Activated T-cell treated with anti-CD3 and anti-CD28 coated beads for 48 hours (primary cell): ENCODE measurements at places on chromosomes 5 and 9.

DNA sequence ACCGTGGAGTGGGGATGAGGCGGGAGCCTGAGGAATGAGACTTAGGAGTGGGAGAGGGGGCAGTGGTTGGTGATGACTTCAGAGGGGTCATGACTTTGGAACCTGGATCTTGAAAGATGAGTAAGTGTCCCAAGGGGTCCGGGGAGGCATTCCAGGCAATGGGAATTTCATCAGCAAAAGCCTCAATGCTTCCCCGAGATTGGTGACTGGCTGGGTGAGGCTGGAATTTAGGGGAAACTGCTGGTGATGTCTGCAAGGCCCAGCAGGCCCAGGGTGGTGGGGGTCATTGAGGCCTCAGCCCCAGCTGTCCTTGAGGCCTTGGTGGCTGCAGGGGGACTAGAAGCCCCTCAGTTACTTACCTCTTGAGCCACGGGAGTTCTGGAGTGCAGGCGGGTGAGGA is 7.5 kb downstream of the NDST1 start:
- DNase-seq, result no peak

DNA sequence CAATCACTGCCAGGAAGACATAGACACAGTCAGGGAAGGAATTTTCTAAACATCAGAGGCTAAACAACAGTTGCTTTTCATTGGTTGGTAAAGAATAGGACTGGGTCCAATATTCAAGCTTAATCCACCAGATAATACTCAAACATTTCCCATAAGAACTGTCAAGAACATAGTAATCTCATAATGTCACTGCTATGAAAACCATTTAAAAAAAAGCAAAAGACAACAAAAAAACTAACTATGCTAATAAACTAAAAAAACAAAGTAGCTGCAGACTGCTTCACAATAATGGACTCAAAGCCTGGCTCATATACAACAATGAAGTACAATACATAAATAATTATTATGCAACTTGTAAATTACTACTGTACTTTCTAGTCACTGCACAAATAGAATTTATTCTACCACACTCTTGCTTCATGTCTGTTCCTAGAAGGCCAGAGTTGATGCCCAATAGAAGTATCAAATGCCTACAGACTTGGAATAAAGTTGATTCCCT is 148.7 kb downstream of the MLLT3 start:
- no peak for DNase-seq

DNA sequence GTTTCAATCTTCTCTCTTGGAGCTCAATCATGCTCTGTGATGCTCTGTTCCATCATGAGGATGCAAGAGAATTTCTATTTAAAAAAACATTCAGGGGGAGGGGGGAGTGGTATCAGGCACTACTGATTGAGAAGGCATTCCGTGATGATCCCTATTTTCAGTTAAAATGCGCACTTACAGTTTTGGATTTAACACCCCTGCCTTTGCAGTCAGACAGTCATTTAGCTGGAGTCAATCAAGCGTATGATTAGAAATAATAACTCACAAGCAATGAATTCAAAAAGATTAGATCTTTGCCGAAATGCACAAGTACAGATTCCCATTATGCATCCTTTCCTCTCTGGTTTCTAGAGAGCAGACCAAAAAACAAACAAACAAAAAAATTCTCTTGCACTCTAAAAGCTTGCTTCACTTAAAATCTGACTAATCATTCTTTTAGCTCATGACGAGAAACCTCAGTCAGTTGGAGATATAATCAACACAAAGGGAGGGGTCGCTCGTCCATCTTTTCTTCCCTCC is 55.4 kb downstream of the EFNA5 start:
- no peak for DNase-seq

DNA sequence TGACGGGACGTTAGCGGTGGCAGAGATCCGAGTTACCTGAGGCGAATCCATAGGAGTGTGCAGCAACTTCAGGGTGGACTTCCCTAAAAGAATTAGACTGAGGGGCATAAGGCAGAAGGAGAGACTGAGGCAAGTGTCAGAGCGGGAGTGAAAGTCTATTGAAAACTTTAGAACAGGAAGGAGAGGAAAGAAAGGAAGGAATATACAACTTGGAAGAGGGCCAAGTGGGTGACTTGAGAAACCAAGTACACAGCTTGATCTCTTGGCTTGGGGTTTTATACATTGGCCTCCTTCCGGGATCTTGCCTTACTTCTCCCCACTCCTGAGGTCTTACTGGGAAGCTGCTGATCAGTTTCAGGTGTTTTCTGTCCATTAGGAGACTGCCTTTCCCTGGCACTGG is 84.9 kb downstream of the SNX18 start:
- DNase-seq, result no peak

DNA sequence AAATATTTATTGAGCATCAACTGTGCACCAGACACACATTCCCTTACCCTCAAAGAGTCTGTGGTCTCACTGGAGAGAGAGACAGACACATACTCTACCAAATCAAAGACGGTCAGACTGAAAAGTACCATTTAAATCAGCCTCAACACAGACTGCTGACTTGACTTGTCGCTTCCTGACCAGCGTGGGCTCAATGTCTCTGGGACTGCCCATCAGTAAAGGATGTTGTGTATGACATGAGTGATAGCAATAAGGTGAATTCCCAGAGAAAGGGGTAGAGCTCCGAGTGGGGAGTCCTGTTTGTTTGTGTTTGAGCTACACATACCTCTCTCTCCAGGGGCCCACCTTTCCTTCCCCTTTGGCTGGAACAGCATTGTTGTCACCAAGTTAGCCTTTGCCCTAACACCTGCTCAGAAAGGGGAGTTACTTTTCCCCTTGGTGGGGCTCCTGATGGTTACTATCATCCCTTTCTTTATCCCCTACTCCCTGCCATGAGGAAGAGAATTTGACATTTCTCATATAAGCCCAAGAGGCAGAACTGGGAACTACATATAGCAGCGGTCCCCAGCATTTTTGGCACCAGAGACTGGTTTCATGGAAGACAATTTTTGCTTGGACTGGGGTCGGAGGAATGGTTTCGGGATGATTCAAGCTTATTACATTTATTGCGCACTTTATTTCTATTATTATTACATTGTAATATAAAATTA is 33.9 kb downstream of the NR4A3 start:
- no peak for DNase-seq

- no peak for DNase-seq
Observed at GRCh38 chr9:77735494-77735893, 87.4 kb upstream of the GNA14 start.

DNA sequence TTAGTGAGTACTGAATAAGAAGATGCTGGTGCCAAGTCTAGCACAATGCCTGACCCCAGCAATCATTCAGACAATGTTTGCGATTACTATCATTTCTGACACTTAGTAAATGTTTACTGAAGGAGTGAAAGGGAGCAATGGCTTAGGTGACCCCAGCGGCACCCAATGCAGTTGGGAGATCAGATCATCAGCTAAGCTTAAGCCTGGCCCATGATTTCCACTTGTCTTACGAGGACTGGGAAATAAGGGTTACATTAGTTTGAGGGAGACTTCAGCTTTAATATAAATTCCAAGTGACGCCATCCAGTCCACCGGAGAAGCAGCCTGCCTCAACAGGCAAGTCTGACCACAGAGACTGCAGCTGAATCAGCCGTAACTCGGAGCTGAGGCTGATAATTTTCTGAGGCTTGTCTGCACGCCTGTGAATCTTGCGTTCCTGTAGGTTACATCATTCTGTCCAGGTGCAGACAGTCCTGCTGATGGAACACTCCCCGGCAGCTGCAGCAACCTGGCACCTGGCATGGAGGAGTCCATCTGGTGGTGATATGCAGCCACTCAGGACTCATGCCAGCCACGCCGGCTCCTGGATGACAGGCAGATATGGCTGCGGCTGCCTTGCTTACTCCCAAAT is 34.9 kb upstream of the FGF1 start:
- DNase-seq, result no peak

- no peak for DNase-seq
Observed at GRCh38 chr5:22900801-22901310, 47.7 kb upstream of the CDH12 start.

DNA sequence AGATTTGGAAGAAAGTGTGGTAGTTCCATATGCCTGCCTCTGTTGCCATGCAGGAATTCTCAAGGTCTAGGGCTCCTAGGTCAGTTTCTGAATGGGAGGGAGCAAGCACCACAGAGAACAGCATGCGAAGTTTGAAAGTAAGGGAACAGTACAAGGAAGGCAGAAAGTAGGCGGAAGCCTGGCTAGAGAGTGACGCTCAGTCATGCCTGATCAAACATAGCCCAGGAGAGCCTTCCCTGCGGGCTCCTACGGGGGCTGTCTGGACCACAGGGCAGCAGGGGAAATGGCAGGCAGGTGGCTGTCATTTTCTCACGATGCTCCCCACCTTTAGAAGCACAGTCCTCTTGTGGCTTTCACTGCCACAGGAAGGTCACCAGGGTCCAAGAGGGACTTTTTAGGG is 12.8 kb upstream of the STC2 start:
- no peak for DNase-seq

- DNase-seq, result no peak
Observed at GRCh38 chr5:103057208-103058130, 62.5 kb downstream of the GIN1 start.

DNA sequence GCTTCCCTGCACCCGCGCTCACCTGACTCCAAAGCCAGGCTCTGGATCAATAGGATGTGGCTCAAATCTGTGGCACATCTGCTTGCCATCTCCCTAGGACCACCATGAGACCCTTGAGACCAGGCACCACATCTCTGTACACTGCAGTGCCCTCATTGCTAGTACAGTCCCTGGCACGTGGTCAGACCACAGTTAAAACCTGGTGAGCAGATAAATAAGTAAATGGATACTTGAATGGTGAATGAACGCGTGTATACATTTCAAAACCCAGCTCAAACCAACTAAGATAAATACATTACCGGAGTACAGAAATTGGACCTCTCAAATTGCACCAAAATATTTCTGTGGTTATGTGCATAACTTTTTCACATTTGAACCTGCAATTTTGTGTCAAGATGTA is 221.2 kb upstream of the IRX4 start:
- DNase-seq, result no peak

- DNase-seq, result peak; percentile 88
Observed at GRCh38 chr5:5421961-5422818, at the start of gene ICE1. TSS of gene ICE1 (plus strand) at chr5:5422677. CDS start at chr5:5422916, 239 bp downstream.

DNA sequence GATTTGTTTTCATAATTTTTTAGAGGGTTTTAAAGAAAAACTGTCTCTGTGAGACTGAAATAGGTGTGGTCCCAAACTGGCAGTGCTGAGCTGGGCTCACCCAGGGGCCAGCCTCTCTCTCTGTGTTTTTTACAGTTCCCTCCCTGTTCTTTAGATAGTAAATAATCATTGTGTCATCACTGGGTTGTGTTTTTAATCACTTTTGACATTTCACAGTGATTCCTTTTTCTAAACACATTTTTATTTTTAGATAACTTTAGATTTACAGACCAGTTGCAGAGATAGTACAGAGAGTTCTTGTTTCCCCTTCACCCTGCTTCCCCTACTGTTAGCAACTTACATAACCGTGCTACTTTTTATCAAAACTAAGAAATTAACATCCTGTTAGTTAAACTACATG is 44.4 kb downstream of the MAP1B start:
- no peak for DNase-seq

- DNase-seq, result no peak
Observed at GRCh38 chr5:125410537-125411070, 664.2 kb upstream of the ZNF608 start.

GRCh38 chr9:76629205-76629990 is 134.8 kb upstream of the PCA3 start:
- no peak for DNase-seq

GRCh38 chr5:122508623-122509022 is 196.6 kb downstream of the SNCAIP start:
- DNase-seq, result no peak

GRCh38 chr5:31186672-31187267 is 6.7 kb upstream of the CDH6 start:
- no peak for DNase-seq

DNA sequence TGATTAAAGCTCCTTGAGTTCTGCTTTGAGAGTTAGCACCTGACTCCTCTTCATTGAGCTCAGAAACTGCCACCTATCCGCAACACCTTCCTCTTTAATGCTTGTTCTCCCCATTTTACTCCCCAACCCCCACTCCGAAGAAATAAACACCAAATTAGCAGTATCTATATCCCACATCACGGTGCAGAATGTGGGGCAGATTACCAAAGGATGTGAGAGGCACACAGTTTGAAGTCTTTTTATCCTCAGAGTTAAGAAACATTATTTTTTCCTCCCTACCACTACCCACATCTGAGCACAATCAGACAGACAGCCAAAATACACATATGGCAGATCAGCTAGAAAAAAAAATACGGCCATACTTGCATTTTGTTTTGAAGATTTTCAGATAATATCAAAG is 26.1 kb upstream of the IL7R start:
- DNase-seq, result no peak

DNA sequence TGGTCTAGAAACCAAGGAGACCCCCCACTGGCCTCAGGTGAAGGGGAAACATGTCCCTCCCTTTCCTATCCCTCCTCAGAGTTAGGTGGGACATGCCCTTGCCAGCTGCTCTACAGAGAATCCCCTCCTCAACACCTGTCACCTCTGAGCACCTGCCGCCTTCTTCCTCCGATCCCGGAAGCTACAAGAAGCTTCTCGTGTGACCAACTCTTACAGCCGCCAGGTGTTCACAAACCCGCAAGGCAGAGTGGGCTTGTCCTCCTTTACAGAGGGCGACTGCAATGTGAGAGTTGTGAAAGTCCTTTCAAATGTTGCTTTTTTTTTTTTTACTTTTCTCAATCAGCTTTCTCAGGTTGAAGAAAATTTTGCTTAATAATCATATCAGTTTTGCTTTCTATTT is 3.7 kb upstream of the ICE1 start:
- no peak for DNase-seq

DNA sequence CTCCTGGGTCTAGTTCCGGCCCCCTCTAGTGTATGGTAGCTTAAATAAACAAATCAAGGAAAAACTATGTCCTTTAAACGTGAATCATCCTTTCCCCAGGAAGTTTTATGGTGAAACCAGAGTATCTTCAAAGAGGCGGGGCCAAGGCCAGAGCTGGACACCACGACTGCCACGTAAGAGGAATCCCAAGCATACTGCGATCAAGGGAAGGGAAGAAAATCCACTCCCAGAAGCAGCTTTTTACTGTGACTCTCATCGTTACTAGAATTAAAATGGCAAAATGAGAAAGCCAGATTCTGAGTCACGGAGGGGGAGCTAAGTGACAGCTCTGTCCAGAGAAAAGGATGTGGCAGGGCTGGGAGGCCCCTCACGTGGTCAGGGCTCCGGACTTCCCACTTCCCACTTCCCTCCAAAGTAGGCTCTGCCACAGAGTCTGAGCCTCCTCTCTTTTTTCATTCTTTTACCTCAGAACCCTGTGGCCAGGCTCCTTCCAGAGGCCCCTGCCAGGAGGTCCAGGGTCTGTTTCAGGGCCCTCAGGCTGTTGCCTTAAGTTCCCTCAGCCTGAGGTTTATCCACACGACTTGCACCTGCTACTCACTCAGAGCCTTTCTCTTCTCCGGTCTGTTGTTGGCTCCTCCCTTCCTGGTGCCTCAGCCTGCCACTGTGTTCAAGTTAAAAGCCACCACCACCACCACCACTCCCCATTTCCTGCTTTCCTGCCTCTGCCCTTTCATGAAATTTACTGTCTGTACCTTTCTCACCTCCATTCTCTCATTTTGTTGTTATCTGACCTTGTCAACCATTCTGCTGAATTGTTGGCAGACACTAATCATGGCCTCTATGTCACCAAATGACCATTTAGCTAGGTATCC is 1.4 kb upstream of the GLRX start:
- no peak for DNase-seq
